ENCODE measurements at places on chromosomes 16 and 17.

DNA sequence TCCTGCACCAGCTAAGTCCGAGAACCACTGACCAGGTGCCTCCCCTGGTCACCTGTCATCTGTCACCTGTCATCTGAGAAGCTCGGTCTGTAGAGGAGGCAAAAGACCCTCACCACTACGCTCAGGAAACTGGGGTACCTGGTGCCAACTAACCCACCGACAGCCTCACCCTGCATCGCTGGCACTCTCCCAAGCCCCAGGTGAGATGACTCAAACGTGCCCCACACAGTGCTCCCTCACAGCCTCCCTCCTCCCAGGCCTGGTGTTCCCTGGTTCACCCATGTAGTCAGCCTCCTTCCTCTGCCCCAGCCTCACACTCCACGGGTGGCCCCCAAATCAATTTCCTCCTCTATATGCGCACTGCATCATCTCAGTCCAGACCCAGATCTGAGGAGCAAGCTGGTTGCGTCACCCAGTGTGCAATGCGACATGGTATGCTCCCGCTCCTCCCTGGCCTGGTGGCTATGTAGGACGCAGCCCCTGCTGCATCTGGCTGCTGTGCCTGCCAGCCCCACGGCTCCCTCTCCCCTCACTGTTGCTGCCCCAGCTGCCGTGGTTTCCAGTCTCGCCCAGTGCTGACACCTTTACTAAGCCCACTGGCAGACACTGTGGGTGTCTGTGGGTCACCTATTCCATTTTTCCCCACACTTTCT is 68.3 kb downstream of the GTF3C1 start:
- no peak for DNase-seq

- DNase-seq, result no peak
Measured at GRCh38 chr17:59791603-59792457, 84.4 kb downstream of the VMP1 start.

DNA sequence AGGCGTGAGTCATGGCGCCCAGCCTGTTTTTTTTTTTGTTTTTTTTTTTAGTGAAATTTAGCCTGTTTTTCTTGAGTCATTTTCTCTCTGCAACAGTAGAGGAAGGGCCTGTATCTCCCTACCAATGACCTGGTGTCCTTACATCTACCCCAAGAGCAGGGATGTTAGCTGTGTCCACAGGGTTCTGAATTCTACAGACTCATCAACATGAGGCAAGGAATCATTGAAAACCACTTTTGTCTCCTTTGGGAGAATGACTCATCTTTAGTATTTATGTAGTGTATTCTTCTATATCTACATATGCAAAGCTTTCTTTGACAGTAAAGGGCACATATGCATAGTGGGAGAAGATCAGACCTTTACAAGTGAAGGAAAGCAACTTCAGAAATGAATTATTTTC is 105.3 kb downstream of the SPECC1 start:
- peak; percentile 14 for DNase-seq

DNA sequence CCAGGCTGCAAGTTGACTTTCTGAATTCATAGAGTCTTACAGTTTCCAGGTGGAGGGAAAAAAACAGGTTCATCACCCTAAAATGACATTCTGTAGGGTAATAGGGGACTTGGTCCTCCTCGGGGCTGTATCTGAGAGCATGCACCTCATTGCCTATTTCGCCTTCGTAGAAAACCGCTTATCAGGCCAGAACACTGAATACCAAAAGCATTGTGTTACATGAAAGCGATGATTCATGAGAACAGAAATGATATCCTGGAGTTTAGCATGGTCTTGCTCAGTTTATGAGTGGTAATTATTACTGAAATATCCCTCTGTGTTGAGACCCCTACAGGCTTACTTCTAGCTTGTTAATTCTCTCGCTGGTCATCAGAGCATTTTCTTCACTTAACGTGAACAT is 61.4 kb upstream of the ARHGAP44 start:
- no peak for DNase-seq

DNA sequence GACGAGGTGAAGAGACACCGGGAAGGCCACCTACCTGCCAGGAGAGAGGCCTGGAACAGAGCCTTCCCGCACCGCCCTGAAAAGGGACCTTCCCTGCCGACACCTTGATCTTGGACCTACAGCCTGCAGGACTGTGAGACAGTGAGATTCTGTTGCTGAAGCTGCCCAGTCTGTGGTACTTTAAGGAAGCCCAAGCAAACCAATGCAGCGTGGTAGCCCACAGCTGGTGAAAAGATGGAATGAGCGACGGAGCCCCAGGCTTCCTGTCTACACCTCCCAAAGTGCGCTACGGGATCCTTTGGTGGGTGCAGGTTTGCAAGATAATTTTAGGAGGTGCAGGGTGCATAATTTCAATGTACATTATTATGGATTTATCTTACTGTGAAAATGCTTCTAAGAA is 33.9 kb downstream of the TNFRSF13B start:
- DNase-seq, result no peak

GRCh38 chr17:76388966-76389888 is 4.8 kb downstream of the SPHK1 start:
- no peak for DNase-seq

DNA sequence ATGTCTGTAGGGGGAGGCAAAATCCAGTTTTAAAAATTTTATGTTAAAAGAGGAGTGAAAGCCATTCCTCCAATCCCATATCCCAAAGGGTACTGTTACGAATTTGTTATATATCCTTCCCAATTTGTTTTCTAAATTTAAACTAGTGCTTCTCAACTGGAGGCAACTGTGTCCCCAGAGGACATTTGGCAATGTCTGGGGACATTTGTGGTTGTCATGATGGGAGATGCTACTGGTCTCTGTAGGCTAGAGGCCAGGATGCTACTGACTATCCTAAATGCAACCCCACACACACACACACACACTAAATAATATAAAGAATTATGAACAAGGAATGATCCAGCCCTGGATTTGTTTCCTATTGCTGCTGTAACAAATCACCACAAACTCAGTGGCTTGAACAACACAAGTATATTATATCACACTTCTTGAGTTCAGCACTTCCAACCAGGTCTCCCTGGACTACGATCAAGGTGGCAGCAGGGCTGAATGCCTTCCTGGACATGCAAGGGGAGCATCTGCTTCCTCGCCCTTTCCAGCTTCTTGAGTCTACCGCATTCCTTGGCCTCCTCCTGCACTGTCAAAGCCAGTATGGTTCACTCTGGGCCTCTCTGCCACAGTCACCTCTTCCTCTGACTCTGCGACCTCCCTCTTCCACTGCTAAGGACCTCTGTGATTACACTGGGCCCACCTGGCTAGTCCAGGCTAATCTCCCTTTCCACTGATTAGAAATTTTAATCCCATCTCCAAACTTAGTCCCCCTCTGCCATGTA is 30.1 kb downstream of the ARHGAP17 start:
- no peak for DNase-seq

DNA sequence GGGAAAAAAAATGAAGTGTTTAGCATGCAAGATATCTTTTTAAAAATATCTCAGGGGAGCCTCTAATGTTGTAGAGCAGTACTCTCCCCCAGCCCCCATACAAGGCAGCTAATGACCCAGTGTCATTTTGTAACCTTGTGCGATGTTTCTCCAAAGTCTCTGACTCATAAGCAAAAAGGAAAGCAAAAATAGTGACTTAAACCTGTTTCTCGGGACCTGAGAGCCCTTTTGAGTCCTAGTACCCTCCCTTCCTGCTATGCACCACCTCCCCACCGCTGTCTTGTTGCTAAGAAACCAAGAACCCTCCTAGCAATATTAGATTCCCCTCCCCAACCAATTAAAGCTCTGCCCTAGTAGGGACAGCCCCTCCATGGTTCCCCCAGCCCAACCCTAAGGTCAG is 2.8 kb downstream of the MYCBPAP start:
- DNase-seq, result no peak

DNA sequence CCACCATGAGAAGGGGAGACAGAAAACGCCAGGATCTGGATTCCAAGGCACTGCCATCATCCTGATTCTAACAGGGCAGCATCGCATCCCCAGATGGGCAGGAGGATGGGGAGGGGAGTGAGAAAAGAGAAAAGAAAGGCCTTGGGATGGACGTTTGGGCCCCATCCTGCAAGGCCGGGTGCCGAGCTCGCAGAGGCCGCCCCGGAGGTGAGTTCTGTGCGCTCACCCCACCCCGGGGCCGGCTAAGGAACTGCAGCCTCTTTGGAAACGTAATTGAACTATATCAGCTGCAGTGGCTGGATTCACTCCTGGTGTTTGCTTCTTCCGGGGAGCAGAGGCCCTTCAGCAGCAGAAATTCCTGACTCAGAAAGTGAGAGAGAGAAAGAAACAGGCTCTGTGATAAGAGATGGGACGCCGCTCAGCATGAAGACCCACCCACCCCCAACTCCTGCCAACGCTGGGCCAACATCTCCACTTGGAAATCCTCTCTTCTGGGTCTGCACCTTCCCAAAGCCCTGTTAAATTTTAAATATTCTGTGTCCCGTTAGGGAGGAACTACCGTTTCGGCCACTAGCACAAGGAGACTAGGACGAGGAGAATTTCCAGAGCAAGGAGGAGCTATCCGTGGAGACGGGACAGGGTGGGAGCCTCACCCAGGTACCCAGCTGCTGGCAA is 8.5 kb upstream of the SSTR2 start:
- peak; percentile 34 for DNase-seq

- no peak for DNase-seq
Measured at GRCh38 chr17:61393904-61394629, 5.6 kb upstream of the TBX2 start.

DNA sequence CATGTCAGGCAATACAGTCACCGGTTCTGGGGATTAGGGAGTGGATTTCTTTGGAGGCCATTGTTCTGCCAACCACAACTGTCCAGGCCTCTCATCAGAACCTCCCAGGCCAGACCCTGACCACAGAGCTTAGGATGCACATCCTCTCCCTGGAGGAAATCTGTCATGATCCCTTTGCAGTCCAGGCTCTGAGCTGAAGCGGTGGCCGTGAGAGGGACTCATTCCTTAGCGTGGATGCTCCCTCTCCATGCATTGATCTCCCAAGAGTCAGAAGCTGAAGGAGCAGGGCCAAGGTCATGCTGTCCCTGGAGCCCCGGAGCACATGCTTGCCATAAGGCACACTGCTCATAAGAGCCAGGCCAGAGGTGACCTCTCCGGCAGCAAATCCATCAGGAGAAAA is 181.4 kb downstream of the COPRS start:
- no peak for DNase-seq
